MV-4-11 (cell line): ENCODE measurements at places on chromosomes 7 and 10.
A peak's percentile ranks its signal among the peaks of the same experiment; 100 is the strongest.

DNA sequence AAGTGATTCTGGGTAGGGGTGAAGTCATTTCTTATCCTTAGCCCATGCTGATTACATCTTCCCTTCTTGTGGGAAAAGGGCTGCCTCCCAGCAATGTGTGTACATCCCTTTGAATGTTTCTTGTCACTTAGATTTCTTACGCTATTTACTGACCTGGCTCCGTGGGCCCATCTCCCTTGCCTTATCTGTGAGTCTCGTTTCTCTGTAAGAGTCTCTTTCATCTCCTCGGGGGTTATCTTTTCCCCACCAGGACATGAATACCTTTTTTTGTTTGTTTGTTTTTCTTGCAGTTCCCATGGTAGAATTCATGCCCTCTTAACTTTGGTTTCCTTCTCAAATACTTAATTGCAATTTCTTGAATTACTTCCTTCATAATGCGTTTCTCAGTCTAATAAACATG is 107.7 kb downstream of the BAMBI start:
- no peak for DNase-seq

- no peak for DNase-seq
Measured at GRCh38 chr7:102072003-102072402, 214.7 kb upstream of the SH2B2 start.

- no peak for DNase-seq
Measured at GRCh38 chr7:113824117-113824823, 94.5 kb downstream of the PPP1R3A start.

DNA sequence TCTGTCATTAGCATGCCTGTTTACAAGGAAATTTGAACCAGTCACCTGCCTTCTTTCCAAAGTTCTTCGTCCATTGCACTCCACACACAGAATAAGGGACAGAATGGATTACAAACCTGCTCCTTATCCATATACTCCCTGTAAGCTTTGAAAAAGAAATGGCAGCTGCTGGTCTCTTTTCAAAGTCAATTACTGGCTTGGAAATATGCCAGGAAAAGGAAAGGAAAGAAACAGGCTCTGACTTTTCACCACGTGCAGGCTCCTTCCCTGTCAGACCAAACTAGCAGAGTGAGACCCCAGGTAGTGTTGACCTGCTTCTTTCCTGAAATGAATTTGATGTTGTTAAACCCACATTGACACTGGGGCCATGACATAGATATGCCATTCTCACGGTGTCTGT is 84.5 kb downstream of the LHFPL3 start:
- no peak for DNase-seq

DNA sequence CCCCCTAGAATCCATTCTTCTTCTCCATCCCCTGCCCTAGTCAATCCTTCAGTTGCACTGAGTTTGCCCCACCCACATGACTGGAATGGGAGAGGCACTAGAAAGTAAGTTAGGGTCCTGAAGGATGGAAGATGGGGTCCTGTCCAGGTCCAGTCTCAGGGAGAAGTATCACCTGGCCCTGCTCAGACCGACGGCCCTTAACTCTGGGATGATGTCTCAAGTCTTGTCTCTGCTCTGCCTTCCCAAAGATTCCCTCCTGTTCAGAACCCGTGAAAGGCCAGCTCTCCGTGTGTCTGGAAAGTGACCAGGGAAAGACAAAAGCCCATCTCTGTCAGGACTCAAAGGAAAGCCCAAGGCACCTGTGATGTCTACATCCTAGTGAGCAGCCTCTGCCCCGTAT is 88.8 kb downstream of the OAT start:
- DNase-seq: no peak

- no peak for DNase-seq
Measured at GRCh38 chr7:18408868-18409267, 86.7 kb upstream of the HDAC9 start.

DNA sequence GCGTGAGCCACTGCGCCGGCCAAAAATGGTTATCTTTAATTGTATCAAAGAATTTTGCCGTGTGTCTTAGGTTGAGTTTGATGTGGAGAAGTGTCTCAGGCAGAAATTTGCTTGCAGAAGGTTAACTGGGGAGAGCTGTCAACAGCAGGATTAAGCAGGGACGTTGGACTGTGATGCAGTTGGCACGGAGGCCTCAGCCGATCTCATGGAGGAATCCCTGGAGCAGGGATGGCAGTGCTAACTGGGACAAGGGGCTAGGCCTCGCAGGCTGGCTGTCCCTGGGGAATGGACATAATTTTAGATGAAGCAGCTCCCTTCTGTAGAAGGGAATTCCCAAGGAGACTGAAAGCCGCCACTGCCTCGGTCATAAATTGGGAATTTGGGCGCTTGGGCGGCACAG is 12.3 kb upstream of the KIF5B start:
- no peak for DNase-seq

- DNase-seq: no peak
Measured at GRCh38 chr7:150311146-150311545, 12.0 kb upstream of the LRRC61 start.

- DNase-seq: no peak
Measured at GRCh38 chr7:96638669-96639068, 71.0 kb downstream of the SEM1 start.

- no peak for DNase-seq
Measured at GRCh38 chr10:2083591-2083990, 346.3 kb upstream of the ADARB2 start.

DNA sequence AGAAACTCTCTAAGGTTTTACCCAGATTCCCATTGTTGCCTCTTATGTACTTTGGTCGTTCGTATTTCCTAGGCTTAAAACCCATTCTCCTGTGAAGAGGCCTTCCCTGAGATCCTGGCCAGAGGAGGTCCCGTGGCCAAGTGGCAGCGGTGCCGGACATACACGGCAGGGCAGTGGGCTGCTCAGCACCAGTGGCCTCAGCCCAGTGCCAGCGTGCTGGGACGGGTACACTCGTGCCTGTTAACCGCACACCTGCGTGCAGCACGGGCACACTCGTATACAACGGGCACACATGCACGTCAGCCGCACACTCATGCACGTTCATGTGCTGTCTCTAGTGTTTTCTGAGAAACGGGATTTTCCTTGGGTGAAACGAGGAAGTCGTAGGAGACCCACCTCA is 40.2 kb downstream of the FOXK1 start:
- DNase-seq: no peak

DNA sequence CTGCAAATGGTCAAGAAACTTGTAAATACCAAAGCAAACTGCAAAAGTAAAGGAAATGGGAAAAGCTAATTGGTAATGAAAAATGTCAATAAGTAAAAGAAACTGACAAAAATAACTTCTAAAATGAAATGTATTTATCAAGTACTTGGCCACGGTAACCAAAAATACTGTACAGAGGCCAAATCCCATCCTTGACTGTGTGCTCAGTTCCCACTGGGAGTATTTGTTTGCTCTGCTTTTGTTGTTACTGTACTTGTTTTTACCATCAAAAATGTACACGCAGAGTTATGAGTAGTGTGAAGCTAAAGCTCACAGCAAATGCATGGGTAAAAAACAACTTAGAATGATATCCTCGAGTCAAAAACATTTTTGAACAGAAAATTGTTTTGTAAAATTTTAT is 31.1 kb downstream of the ENKUR start:
- DNase-seq: no peak

DNA sequence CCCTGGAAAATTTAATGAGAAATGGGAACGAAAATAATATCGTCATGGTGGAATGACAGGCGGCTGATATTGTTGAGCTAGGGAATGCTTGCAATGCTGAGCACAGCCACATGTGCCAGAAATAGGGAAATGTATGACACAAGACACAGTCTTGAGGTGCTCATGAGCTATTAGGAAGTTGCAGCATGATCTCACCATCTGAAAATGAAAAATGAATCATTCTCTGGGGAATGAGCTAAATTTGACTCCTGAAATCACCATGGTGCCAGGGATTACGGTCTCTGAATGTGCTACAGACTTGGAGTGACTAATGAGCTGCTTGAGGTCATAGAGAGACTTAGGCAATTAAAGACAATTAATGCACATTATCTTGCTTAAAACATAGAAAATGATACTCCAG is 845.0 kb downstream of the CNTNAP2 start:
- peak; percentile 41 for DNase-seq

DNA sequence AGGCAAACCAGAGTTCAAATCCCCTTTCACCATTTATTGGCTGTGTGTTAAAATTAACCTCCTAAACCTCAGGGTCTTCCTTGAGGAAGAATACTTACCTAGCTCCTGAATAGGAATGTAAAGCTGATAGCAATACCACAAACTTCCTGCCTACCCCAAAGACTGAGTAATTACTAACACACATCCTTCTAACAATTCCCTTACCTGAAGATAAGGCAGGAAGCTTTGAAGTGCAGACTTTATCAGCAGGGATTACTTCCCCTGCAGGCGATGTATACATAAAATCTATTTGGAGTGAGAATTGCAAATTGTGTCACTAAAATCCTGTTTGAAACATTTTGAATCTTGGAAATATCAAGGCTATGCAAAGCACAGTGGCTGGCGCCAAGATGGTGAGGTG is 21.2 kb downstream of the EVX1 start:
- DNase-seq: no peak

- no peak for DNase-seq
Measured at GRCh38 chr10:133229265-133230043, 563 bp upstream of the UTF1 start.

- no peak for DNase-seq
Measured at GRCh38 chr7:2953588-2954407, 89.9 kb downstream of the CARD11 start.

DNA sequence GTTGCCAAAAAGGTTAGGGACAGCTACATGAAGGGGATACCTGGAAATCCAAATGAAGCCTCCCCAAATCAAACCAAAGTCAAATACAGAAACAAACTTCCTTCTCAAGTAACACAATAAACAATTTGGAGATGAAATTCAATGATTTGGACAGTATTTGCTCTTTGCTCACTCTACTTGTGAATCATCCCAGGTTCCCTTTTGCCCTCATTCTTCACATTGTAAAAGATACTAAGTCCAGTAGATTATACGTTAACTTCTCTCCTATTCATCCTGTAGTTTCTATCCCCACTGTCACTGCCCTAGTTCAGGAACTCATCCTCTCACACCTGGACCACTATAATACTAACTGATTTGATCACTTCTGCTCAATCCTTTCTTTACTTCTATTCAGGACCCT is 28.3 kb downstream of the FZD1 start:
- no peak for DNase-seq

DNA sequence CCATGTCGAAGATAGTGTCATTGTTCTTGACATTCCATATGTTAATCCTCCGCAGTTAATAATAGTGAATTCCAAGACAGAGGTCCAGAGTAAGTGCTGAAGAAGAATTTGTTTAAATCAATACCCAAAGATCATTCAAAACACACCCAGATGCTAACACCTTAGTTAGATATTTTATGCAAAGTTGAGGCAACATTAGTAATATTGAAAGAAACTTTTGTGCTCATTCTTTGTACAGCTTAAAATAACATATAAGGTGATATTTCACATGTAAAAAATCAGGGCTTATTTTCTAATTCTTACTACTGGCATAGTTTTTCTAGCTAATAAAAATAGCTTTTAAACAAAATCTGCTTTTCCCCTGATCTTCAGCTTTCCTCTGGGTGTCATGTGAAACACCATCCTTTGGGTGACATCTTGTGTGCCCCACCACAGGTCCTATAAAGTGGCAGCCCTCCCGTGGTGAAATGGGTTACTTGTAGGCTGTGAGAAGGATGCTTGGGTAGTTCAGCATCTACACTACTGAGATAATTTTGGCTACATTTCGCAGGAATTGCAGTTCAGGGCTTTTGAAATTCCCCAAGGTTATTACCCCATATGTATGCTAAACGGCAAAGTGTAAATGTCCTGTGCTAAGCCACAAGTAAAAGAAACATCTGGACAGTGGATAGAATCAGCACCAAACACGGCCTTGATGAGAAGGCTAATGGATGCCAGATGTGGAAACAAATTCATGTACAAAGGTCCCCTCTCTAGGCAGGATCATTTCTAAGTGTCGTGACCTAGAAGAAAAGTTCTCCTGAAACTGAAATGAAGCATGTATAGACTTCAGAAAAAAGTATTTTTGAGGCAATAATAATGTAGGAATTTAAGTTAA is 105.4 kb downstream of the GRM3 start:
- no peak for DNase-seq

DNA sequence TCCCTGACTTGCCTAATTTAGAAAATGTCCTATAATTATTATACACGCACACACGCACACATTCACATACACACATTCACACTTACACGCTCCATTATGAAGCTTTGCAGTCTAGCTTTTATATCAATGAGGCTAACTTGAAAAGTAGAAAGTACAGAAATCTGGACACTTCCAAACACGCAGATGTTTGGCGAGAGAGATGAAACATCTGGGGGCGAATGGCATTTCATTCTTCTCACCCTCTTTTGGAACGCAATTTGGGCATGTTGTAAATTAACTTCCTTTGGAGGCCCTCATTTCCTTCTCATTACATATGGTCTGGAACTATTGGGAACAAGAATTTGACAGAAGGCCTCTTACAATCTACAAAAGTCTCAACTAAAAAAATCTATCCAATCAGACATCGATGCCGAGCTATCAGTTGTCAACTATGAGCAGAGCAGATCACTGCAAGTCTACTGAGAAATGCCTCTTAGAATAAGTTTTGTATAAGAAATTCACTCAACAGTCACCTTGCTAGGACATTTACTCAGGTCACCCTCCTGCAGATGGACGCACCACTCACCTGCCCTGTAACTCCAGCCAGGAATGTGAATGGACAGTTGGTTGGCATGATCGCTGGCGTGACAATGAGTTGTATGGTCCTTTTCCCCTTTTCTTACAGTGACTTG is 115.2 kb upstream of the ADAM12 start:
- DNase-seq: no peak

GRCh38 chr7:1053002-1053411 is 8.7 kb downstream of the GPR146 start:
- peak; percentile 19 for DNase-seq

DNA sequence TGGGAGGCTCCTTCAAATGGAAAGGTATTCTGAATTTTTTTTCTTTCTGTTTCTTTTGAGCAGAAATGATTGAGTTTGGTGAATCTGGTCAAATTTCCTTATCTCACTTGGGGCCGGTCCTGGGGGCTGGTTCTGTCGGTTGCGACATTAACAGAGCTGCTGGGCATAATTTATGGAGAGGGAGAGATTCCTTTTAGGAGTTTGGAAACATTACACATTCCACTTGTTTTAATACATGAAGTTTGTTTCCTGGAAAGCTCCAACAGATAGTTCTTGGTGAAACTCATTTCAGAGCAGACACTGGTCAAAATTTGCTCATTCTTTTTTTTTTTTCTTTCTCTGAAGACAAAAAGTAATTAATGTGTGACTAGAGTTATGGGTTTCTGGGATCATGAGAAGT is 129.9 kb downstream of the ABCA13 start:
- no peak for DNase-seq

DNA sequence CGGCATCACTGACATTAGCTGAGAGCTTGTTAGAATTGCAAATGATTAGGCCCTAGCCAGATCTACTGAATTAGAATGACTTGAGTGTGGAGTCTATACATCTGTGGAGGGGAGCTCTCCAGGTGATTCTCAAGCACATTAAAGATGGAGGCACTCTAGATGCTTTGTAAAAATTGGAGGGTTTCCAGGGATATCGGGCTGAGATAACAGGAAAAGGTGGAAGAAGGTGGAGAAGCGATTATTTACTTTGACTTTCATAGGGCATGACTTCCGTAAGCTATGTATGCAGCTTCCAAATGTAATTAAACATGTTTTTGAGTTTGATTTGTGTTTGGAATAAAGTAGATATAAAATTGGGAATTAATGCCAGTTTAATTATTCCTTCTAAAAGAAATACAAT is 235.0 kb upstream of the PTN start:
- no peak for DNase-seq

GRCh38 chr10:125060482-125060825 is 99.9 kb downstream of the CTBP2 start:
- DNase-seq: no peak
